ENCODE measurements at places on chromosomes 1 and 21. TPM values are rescaled to one million over a fixed set of nuclear protein-coding genes. Genes with fewer than 3 reads are reported as not detected.

The CEP104 gene
- total RNA-seq, result 33.8 TPM

The LCE3E gene
- total RNA-seq, result not detected

The DMRTA2 gene
- total RNA-seq, result not detected

The ZFYVE9 gene
- 14.8 TPM for total RNA-seq

GRCh38 chr1:14521622-14522021 is 76.9 kb upstream of the KAZN start:
- DNase-seq, result no peak

DNA sequence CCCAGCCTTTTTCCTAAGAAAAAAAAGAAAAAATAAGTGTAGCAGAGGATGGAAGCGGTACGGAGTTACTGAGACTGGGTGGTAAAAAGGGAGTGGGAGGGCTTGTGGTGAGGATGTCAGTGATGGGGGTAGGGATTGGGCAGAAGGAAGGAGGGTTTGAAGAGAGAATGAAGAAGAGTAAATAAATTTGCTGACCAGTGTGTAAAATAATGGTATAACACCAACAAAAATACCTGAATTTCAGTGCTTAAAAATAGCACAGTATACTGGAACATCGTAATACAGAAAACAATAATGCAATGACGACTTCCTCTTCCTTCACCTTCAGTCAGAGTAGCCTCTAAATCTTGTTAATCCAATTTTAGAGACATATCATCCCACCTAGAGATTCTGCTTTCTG is 18.8 kb upstream of the SYPL2 start:
- DNase-seq, result no peak

DNA sequence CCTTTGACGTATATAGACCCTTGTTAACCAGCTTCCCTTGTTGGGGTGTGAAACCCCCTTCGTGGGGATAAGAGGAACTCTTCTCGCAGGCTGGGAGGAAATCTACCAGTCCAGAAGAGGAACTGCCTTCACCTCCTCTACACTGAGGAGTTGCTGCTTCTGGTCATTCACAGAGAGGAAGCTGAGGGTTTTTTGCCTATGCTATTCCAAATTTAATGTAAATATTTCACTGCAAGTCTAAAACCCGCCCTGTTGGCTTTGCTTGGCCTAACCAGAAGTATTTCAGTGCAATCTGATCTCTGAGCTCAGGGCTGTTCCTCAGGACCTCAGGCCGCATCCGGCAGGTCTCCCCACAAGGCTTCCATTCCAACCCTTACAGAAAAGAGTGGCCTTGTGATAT is 150.1 kb downstream of the HIVEP3 start:
- no peak for DNase-seq

DNA sequence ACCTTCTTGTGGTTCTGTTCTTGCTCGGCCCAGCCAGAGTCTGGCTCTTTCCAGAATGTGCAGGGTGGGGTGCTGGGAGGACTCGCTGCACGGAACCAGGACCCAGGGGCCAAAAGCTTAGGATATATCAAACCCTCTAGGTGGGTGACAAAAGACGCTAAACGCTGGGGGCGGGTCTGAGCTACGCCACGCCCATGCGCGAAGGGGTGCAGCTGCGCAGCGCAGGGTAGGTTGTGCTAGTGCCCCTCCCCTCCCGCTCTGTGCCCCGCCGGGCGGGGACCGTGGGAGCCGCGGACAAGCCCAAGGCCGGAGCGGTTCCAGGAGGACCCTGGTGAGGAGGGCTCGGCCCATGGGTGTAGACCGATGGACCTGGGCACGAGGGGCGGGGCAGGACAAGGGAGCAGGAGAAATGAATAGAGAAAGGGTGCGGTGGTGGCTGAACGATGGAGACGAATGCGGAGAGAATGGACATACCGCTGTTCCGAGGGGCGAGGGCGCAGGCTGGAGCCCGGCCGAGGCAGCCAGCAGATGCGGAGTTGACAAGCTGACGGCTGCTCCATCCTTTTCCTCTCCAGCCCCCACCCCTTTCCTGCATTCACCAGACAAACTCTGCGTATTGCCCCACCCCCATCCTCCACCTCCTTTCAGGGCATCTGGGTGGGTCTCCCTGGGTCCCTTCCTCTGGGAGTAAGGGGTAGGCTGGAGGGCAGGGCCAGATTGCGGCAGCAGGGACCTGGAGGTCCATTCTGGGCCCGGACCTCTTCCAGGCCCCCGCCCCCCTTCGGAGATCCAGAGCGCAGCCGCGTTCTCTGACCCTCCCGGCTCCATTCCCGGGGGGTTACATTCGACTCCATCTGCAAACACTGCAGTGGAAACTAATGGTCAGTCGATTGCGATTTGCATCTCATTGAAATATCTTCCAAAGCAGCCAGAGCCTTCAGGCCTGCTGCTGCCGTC is at the start of gene RUSC1:
TSS of gene RUSC1 (plus strand) at position 234 of the 957 bp plus-strand sequence. CDS start 880 bp downstream, outside the sequence.
- peak; percentile 91 for DNase-seq

DNA sequence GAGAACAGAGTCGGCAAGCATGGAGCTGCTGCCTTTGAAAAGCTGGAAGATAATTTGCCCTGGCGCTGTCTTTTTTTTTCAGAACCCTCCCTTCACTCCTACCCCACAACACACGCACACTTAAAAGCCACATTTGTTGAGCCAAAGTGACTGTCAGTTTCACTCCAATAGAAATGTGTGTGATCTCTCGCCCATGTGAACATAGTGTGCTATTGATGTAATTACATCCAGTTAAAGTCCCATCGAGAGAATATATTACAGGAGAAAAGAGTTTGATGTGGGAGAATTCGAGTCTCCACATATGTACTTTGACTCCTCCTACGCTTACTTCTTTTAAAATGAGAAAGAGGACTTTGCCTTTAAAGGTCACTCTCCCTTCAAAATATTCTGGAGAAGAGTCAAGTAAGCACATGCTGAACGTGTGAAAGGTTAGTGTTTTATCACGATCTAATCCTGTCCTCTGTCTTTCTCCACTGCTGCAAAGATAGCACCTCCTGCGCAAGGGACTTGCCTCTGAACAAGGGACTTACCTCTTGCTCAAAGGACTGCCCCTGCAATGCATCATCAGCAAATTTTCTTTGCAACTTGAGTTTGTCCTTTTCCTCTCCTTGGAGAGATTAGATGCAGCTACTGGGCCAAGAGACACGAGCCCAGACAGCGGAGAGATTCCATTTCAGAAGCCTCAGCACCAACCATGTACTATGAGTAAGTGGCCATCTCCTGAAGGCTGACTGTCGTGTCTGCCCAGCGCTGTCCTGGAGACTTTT is 613.9 kb downstream of the PTPRU start:
- DNase-seq, result no peak

DNA sequence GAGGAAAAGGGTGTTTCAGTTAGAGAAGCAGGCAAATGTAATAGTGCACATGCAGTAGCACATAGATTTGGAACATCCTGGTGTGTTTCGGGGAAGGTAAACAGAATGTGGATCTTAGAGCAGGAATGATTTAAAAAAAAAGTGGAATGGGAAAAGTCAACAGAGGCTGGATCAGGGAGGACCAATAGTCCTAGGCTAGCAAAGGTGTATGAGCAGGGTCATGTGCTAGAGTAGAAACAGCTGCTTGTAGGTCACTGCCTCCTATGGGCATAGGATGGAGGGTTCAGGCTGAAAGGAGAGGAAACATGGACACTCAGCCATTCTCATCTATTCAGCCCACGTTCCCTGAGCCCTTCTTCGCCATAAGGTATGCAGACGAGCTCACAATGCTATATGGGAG is 3.7 kb upstream of the KPNA6 start:
- no peak for DNase-seq

DNA sequence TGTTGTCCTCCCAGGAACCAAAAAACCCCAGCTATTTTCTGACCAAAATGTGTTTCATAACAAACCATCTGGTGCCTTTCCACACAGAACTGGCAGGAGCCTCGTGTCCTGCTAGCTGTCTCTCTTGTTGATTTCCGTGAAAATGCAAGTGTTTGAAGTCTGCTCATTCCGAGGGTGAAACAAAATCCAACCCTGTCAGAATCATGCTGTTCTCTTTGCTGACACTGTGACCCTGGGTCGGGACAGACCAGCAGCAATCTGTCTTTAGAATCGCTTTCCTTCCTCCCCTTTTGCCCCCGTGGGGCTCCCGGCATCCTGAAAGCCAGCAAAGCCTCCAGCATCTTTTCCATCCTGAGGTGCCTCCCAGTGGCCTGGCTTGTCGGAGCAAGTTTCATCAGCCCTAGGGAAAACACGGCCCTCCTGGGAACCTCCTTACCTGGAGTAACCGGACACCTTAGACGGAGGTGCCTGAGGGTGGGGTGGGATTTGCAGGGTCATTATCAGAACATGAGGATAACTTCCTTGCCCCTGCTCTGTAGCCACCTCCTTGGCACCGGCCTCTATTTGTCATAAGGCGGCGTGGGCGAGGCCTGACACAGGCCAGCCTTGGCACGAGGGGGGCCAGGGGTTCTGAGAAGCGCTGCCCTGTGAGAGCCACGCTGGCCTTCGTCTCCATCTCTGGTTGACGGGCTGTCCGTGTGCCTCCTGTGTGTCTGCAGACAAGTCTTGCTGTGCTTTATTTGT is 24.9 kb downstream of the LDLRAP1 start:
- no peak for DNase-seq

DNA sequence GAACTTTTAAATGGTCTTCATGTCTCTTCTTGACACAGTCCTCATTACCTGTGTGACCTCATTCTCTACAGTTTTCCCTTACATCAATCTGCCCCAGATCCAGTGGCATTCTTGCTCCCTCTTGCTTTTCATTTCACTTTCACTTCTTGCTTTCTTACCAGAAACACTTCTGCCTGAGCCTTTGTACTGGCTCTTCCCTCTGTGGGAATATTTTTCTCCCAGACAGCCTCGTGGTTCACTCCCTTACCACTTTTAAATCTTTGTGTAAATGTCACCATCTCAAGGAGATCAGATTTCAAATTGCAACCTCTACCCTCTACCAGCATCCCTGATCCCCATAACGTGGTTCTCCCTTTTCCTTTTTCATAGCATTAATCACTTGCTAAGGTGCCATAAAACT is 73.2 kb downstream of the DISC1 start:
- no peak for DNase-seq

- DNase-seq, result no peak
These were observed 1.6 kb downstream of the GSTM5 start for GRCh38 chr1:109713636-109714035.

DNA sequence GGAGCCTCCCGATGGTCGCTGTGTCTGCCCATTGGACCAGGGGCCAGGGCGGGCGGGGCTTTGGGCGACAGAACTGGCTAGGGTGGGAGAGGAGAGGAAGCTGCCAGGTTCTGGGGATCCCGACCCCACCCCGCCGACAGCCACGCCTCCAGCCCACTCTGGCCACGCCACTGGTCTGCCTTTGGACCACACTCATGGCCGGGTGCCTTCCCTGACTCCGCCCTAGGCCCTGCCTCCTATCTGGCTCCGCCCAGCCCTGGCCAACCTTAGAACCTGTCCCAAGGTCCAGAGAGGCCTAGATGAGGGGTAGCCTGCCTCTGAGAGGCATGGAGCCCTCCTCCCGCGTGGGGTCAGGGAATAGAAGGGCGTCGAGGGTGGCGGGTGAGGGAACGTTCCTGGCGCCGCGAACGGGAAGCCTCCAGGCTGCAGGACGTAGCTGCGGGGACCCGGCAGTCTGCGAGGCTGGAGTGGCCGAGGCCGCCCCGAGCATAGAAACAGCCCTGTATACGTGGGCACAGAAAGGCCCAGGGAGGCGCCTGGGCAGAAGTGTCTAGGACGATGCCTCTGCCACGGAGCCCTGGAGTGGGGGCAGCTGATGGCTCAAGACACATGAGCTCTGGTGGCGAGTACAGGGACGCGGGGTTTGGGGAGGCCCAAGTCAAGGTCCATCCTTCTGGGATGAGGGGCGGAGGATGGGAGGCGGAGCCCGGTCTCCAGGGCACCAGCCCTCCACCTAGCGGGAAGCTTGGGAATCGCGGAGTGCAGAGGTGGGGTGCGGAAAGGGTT is 11.5 kb upstream of the COL16A1 start:
- peak; percentile 96 for DNase-seq

GRCh38 chr21:43979654-43980053 is 32.5 kb upstream of the TRAPPC10 start:
- no peak for DNase-seq

- no peak for DNase-seq
These were observed 53.4 kb upstream of the IFFO2 start for GRCh38 chr1:19009882-19010321.

DNA sequence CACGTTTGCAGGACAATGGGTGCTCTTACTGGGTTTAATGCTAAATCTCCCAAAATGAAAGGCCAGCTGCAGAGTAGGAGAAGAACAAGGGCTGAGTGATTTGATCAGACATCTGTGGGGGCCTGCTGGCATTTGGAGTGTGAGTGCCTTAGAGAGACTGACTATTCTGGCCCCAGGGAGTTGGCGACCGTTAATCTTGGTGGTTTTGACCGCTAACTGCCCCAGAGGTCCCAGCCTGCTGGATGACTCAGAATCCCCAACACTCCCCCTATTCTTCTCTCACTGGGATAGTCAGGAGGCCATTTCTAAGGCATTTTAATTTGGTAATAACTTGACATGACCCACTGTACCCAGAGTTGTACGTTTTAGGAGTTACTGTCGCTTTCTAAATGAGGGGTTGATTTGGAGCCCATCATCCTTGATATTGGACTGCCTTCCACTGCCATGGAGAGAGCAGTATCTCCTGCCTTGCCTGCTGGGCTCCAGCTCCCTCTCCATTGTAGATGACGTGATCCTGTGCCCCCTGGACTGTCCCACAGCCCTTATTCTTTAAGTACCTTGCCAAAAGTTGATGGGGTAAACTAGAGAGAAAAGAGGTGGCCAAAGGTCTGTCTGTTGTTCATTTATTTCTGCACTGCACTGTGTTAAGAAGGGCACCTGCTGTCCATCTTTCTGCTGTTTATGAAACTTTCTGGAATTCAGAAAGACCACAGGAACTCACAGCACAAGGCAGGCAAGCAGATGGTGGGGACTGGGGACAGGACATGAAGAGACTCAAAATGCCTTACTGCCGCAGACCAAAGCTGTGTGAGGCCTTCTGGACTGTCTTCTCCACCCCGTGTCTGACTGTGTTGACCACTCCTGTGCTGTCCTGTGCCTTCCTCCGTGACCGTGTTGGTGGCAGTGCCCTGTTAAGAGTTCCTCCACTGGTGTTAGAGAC is 98.2 kb upstream of the ARTN start:
- no peak for DNase-seq

DNA sequence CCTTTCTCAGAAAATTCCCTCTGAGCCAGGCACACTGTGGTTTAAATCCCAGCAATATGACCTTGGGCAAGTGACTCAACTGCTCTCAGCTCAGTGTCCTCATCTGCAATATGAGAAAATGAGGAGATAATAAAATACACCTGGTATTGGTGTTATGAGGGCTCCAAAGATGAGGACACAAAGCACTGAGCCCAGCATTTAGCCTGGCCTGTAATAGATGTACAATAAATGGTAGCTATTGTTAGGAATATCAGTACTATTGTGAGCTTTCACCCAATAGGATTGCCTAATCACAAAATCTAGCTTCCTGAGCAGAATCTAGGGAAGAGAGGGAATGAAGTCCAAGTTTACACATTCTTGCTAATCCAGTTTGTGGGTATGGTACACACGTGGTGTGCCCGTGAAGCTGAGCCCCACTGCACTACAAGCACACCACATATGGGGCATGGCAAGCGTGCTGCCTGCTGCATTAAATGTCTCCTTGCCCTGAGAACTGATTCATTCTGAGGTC is 24.3 kb upstream of the SLC30A1 start:
- no peak for DNase-seq

Measured in heart left ventricle (tissue), 16 donors.